ENCODE measurements at places on chromosomes 4 and X.

- DNase-seq: no peak
These were observed 70.7 kb downstream of the DOCK11 start for GRCh38 chrX:118566359-118566758.

DNA sequence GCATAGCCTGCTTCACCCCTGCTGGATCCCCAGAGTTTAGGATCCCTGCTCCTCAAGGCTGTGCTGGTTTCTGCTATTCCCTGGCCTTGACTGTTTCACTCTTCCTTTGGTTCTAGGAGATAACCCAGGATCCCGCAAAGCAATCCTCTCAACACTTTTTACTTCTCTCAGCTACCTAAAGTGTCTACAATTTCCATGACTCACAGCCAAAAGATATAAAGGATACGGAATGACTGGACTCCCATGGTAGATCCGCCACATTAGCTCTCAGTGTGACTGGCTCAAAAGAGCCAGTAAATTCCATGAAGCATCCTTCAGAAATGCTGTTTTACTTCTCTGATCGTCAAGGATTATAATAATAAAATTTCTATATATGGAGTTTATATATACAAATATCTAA lies 66.3 kb upstream of the TMEM164 start:
- no peak for DNase-seq

- no peak for DNase-seq
These were observed 17.1 kb downstream of the DDX3X start for GRCh38 chrX:41350976-41351569.

- no peak for DNase-seq
These were observed 73.0 kb downstream of the SEC24D start for GRCh38 chr4:118762730-118763477.

DNA sequence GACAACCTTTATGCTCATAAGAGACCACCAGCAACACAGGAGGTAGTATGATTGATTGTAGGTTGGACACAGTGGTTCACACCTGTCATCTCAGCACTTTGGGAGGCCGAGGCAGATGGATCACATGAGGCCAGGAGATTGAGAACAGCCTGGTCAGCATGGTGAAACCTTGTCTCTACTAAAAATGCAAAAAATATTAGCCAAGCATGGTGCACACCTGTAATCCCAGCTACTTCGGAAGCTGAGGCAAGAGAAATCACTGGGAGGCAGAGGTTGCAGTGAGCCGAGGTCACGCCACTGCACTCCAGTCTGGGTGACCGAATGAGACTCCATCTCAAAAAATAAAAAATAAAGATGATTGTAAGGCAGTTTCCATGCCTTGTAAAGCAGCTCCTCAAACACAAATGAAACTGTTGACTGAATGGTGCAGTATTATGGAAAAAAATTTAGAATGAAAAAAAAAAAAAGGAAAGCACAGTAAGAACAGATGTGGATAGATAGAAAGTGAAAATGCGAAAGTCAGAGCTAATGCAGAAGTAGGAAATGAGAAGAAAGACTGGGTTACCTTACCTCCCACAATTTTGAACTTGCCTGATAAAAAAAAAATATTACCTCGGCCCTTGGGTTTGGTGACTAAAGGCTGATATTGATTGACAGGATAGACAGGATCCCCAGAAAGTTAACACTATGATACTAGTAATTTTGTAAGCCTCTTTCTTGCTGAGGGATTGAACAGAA lies 249.2 kb upstream of the TRAM1L1 start:
- DNase-seq: no peak

DNA sequence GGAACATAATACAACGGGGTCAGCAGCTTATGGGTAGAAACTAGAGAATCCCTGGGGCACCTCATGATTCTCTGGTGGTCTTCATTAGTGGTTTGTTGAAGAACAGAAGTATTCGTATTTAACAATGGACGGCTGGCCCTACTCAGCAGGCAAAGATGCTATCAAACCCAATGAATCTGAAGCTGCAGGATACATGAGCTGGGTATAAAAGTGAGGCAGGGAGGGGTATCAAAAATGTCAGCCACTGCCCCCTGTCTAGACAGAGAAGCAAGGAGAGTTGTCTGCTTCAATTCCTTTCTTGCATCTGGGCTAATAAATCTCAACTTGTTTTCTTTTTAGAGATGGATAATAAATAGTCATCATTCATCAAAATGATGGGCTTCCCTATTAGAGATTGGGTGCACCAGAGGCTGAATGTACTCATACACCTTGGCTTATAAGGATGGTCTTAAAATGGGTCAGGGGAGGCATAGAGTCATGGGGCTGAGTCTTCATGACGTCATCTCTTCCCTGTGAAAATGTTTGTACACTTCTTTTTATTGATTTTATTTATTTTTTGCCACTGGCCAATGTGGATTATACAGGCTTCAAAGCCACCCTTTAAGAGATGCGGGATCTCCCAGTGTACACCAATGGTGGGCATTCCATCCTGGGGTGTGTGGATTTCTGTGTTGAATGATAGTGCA lies 259.5 kb downstream of the SHOX start:
- DNase-seq: no peak

DNA sequence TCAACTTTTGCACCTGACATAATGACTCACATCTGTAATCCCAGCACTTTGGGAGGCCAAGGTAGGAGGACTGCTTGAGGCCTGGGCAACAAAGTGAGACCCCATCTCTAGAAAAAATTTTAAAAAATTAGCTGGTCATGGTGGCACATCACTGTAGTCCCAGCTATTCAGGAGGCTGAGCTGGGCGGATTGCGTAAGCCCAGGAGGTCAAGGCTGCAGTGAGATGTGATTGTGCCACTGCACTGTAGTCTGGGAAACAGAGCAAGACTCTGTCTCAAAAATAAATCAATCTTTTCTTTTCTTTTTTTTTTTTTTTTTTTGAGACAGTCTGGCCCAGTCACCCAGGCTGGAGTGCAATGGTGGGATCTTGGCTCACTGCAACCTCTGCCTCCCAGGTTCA lies 52.5 kb downstream of the NIPAL1 start:
- DNase-seq: no peak
